ENCODE measurements at places on chromosomes 16 and 17. TPM values are rescaled to one million over a fixed set of nuclear protein-coding genes. Genes with fewer than 3 reads are reported as not detected.

- no peak for DNase-seq
These were observed 18.7 kb upstream of the SLC6A4 start for GRCh38 chr17:30254150-30254549.

- DNase-seq, result no peak
These were observed 28.1 kb downstream of the SCPEP1 start for GRCh38 chr17:57006040-57006439.

GRCh38 chr17:56717471-56717870 lies 116.2 kb downstream of the C17orf67 start:
- DNase-seq, result no peak

- no peak for DNase-seq
These were observed 223.7 kb upstream of the AXIN2 start for GRCh38 chr17:65785109-65785508.

The HEATR9 gene
- 0.17 TPM for total RNA-seq

DNA sequence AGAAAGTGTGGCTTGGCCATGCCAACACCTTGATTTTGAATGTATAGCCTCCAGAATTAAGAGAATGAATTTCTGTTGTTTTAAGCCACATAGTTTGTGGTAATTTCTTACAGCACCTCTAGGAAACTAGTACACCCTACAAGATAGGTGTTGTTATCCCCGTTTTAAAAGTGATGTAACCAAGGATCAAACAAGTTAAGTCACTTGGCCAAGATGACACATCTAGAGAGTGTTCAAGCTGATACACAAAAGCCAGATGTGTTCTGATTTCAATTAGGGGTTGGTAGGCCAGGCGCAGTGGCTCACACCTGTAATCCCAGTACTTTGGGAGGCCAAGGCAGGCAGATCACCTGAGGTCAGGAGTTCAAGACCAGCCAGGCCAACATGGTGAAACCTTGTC lies 396.5 kb upstream of the SOX9 start:
- no peak for DNase-seq

The TMEM88 gene
- total RNA-seq, result 10.7 TPM

GRCh38 chr17:17533901-17534441 lies 37.8 kb upstream of the RASD1 start:
- no peak for DNase-seq

The KRT17 gene
- 5.9 TPM for total RNA-seq

DNA sequence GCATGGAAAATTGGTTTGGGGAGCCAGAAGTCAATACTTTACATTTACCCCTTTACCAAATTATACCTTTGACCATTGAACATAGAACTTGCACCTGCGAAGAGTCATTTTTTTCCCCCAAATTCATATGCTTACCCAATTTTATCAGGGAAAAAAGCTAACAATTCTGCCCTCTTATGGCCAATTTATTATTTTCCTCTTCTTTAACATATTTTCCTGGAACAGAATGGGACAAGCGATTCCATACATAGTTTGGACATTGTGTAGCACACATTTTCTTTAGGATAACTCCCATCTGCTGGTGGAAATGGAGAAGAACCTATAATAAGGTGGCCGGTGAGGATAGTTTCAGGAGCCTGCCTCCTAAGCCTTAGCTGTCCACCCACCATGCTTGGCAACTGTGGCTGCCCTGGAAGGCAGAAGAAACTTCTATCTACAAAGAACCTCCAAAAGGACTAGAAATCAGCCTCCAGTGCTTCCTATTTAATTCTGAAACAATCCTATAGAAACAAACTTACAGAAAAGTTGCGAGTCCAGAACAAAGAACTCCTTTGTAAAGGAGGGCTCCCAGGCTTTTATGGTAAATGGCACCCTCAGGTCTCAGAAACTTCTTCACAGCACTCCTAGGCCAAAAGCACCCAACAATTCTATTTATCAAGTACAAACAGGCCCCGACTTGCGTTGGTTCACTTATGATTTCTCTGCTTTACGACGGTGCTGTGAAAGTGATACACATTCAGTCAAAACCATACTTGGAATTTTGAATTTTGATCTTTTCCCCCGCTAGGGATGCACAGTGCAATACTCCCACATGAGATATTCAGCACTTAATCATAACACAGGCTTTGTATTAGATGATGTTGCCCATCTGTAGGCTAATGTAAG lies 64.1 kb upstream of the CACNG4 start:
- peak; percentile 6 for DNase-seq

The KRTAP9-2 gene
- total RNA-seq, result not detected

DNA sequence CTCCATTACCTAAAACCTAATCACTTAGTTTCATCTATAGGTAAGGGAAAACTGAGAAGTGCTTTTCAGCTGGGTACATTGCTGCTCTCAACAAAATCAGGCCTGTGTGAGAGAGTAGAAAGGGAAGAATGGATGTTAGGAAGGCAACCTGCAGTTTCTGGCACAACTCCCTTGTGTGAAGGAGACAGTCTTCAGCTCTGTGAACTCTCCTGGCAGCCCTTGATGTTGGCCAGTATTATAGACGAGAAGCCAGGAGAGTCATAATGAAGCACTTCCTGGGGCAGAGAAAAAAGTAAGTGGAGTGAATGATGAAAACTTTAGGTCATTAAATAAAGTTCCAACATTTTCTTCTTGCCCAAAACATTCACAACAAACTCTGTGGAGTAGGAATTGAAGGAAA lies 260.1 kb downstream of the IRX3 start:
- DNase-seq, result no peak

- DNase-seq, result no peak
These were observed 1.9 kb downstream of the SBK1 start for GRCh38 chr16:28294201-28294600.

The TNP2 gene
- total RNA-seq, result not detected

DNA sequence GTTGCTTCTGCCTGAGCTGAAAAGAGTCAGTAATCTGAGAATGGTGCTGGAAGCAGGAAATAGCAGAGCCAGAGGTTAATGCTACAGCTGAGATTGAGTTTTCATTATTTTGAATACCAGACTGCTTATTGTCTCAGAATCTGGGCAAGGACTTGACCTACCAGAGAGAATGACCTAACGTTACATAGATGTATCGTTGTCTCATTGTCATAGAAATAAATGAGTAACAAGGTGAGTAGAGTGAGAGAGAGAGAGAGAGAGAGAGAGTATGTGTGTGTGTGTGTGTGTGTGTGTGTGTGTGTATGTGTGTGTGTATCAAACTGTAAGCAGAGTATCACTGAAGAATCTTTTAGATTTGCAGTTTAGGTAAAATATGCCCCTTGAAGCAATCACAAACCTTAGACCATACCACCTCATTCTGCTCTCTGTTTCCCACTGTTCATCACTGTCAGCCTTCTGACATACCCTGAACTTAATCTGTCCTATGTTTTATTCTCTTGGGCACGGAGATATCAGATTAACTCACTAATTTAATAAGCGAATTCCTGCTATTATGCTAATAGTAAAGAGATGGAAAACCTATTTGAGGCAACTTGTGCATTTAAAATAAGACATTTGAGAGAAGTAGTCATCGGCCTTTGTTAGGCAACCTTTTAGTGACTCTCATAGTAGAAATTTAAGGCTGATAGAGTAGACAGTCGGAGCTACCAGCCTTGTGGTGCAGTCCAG lies 87.8 kb downstream of the CYB561 start:
- no peak for DNase-seq

GRCh38 chr16:80976946-80977345 lies 29.7 kb downstream of the CMC2 start:
- no peak for DNase-seq

- no peak for DNase-seq
These were observed 1.0 kb upstream of the YPEL3 start for GRCh38 chr16:30096862-30097563.

DNA sequence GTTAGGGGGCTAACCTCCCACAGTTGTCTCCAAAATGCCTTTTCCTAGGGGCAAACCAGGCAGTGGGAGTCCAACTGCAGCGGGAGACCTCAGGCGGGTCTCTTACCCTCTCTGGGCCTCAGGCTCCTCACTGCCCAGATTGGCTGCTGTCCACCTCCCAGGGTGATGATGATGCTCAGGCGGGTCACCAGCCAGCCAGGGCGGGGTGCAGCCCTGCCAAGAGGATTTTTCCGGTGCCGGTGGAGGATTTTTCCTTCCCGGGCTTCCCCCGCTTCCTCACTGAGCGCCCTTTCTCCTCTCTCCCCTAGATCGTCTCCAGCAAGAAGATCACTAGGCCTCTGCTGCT lies 22.8 kb downstream of the CPNE2 start:
- no peak for DNase-seq

GRCh38 chr17:6475411-6475810 lies 31.2 kb downstream of the PIMREG start:
- no peak for DNase-seq

The APOBR gene
- 17.7 TPM for total RNA-seq

- no peak for DNase-seq
These were observed 57.5 kb downstream of the BEAN1 start for GRCh38 chr16:66484453-66485213.

The PIK3R5 gene
- total RNA-seq, result 37.7 TPM

DNA sequence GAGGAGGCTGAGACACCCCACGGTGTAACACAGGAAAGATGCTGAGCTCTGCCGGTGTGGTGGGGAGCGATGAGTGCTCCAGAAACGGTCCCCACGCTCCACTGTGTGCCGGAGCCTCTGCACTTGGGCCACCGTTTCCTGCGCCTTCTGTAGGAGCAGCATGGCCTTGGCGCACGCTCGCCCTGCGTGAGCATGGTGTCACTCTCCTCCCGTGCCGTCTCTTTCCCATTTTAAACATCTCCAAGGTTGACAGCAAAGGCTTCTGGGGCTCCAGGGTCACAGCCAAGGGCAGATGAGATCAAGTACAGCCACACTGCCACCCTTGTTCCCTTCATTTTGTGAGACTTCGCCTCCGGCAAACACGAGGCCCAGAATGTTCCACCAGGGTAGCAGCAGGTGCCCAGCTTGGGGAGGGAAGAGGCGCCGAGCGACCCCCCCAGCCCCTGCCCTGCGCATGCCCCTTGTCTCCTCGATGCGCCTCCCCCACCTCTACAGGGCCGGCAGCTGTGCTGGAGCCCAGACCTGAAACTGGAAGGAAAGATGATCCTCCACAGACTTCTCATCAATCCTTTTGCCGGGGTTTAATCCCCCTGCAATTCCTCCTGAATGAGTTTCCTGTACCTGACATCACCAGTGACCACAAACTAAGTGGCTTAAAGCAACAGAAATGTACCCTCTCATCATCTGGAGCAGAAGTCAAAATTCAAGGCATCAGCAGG lies 19.9 kb upstream of the OSGIN1 start:
- DNase-seq, result no peak

DNA sequence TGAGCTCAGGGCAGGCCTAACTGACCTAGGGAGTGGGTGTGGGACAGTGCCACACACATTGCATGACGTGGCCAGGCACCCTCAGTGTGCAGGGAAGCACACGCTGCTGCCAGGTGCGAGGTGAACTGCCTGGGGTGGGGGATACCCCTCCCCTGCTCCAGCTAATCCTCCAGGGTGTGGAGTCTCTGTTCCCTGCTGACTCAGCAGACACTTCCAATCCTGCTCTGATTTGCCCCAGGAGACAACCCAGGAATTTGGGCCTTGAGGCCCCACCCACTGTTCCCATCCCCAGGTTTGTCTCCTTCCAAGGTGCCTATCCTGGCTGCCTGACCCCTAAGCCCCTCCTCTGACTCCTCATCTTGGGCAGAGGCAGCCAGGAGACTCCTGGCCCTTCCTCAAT lies 10.7 kb downstream of the DLX3 start:
- DNase-seq, result no peak

GRCh38 chr16:83187405-83187804 lies 560.6 kb downstream of the CDH13 start:
- DNase-seq, result no peak

The HOXB5 gene
- total RNA-seq, result 4.4 TPM

The ACSM5 gene
- total RNA-seq, result 4.5 TPM

The CLDN7 gene
- 117 TPM for total RNA-seq

DNA sequence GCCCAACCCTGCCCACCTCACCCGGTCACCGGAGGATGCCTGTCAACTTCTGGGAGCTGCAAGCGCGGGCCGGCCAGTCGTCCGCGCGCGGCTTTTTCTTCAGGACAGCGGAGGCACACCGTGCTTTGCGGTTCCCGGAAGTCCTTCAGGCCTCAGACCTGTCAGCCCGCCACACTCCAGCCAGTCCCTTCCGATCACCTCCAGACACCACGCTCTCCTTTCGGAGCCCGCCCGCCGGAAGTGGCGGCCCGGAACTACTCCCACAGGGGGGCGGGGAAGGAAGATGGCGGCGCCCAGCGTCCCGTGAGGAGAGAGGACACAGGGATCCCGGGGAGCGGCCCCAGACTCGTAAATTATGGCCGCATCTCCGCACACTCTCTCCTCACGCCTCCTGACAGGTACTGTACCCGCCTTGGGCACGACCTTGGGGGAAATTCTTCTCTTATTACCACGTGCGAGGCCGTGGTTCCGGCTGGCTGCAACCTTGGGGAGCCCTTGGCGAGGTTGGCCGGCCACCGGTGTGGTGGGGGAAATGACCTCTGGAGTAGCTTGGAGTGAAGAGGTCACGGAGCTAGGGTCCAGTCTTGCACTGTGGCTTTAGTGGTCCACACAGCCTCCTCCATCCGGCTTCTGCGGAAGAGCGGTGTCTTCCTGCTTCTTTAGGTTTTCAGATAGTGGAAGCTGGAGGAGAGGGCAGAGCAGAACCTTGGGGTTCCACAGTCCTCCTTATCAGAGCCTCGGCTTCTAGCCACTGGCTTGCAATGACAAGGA lies at the start of gene COX10:
Gene COX10, plus strand, starts transcription at position 254 of the 771 bp plus-strand sequence. Its CDS starts 102 bp downstream, at position 356.
- DNase-seq, result peak; percentile 94

The ADAMTS18 gene
- total RNA-seq, result 0.46 TPM

The USB1 gene
- total RNA-seq, result 37.4 TPM

The SCNN1G gene
- 14.8 TPM for total RNA-seq

The CAVIN1 gene
- total RNA-seq, result 342 TPM

The PLEKHH3 gene
- total RNA-seq, result 26.4 TPM

DNA sequence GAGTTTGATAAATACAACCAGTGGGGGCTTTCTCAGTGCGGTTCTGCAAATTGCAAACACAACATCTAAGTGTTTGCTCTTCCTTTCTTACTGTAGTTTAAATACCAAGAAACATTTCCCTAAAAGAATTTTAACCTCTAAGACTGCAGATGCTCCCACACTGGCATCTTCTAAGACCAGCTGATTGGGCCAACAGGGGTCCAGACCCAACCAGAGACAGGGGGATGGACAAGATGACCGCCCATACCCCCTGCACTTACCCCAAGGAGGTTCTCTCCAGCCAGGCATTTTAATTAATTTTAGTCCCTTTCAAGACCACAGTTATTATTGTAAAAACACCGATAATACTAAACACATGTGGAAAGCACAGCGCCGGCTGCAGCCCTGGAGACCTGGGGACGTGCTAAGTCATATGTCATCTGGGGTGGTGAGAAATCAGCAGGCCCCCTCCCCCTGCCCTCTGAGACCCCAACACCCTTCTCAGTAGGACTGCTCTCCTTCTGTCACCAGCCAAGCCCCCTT lies 242.3 kb downstream of the SOX9 start:
- DNase-seq, result no peak
